HCT116 (cell line): ENCODE measurements at places on chromosomes 6 and 20. TPM values are rescaled to one million over a fixed set of nuclear protein-coding genes. Genes with fewer than 3 reads are reported as not detected.

The TRIM31 gene
- not detected for total RNA-seq

- no peak overlapping the region for H3K4me3 ChIP-seq
- H3K27ac ChIP-seq, result no peak overlapping the region
- no peaks in the 10 kb centered on the region for H3K36me3 ChIP-seq
- DNase-seq, result no peak
Measured at GRCh38 chr6:110049696-110050439, 71.8 kb downstream of the GPR6 start.

DNA sequence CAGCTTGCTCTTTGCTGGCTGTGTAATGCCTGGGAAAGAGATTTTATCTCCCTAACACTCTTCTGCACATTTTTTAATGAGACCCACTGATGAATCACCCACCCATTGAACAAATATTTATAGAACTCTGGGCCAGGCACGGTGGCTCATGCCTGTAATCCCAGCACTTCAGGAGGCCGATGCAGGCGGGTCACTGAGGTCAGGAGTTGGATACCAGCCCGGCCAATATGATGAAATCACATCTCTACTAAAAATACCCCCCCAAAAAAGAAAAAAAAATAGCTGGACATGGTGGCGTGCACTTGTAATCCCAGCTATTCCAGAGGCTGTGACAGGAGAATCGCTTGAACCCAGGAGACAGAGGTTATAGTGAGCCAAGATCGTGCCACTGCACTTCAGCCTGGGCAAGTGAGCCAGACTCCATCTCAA is 82.1 kb upstream of the SIRPA start:
- H3K4me1 ChIP-seq, result peaks cover 72% of the 10 kb centered on the region
- H3K27ac ChIP-seq, result no peak overlapping the region
- no peak overlapping the region for H3K4me3 ChIP-seq
- no peak for DNase-seq

The MLIP gene
- 0.59 TPM for total RNA-seq

DNA sequence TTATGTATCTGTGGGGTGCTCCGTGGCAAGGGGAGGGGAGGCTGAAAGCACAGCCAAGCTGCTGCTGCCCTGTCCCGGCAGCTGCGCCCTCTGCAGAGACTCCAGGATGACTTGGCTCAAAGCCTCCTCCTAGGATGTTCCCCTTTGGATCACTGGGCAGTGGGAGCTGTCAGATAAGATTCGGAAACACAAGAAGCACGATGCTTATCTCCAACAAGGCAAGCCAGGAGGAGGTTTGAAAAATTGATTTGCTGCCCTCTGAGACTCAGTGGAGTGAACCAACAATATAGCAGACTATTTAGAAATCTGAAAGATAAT is 776.4 kb downstream of the C6orf118 start:
- DNase-seq, result no peak
- no peak overlapping the region for H3K4me3 ChIP-seq
- H3K4me1 ChIP-seq, result no peaks in the 10 kb centered on the region
- H3K27me3 ChIP-seq, result no peaks in the 10 kb centered on the region
- no peaks in the 10 kb centered on the region for H3K36me3 ChIP-seq

DNA sequence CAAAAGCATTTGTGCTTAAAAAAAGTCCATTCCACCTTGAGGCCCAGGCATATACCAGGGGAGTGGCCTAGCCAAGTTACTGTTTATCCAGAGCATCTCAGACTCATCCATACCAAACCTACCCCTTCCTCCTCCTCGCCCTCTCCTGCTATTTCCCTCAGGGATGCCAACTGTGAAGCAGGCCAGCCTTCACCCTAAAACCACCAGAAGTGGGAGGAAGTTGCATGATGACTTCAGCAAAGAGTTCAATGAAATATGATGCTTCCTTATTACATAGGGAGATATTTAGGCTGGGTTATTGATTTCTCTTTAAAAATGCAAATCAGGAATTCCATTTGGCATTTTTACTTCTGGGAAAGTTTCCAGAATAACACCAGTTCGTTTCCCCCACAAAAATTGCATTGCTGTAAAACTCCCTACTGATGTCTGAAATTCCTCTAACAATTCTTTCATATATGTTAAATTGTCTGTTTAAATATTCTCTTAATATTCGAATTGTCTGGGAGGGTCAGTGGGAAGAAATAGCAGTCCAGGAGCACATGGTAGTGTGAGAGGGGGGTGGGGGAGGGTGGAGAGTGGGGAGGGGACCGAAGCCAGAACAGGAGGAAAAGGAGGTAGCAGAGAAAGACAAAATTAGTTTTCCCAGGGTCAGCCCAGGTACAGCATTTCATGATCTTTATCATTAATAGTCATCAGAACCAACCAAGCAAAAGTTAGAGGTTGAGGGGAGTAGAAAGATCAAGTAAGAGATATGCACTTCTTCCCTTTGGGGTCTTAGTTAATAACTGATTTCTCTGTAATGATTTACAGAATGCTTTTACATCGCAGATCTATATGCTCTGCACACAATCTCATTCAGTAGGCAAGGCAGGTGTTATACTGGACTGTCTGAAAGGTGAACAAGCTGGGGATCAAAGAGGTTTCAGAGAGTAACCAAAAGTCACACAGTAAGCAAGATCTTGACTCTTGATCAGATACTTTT is 1.7 kb upstream of the TCP11 start:
- no peaks in the 10 kb centered on the region for H3K4me1 ChIP-seq
- H3K36me3 ChIP-seq, result no peaks in the 10 kb centered on the region
- H3K27me3 ChIP-seq, result no peaks in the 10 kb centered on the region
- no peak for DNase-seq

DNA sequence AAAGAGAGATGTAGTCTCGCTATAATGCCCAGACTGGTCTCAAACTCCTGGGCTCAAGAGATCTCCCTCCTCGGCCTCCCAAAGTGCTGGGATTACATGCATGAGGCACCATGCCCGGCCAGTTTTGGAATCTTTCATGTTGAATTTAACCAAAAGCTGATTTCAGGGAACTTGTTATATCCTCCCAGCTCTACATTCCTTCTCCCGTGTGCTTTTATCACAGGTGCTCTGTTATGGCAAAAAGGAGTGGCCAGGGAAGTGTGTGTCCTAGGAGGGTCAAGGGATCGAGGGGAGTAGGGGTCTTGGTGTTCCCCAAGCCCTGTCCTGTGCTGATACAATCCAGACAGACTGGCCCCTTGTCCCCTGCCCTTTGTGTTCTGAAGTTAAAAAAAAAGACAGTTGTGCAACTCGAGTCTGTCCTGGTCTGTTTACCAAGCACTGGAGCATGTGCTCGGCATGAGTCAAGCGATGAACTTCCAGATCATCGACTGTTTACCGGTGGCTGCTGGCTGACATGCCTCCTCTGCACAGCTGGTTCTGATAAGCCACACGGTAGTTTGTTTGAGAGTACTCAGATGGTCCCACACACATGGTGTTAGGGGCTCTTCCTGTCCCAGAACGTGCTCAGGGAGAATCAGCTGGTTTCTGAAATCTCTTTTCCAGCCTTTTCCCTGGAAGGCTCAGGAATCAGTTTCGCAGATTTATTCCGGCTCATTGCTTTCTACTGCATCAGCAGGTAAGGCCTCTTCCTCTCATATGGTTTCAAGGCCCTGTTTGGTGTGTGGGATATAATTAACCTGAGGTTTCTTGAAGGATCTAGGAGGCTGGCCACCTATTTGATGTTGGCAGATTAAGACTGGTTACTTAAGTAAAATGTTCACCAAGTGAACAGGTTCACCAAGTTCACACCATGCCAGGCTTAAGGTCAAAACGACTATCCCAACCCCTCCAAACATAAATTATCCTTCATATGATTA is 52.6 kb upstream of the NAA20 start:
- no peak overlapping the region for H3K27ac ChIP-seq
- H3K27me3 ChIP-seq, result no peaks in the 10 kb centered on the region
- no peak for DNase-seq
- no peak overlapping the region for H3K4me3 ChIP-seq

The CTAGE9 gene
- total RNA-seq, result not detected

The MYL9 gene
- 49.3 TPM for total RNA-seq

The SALL4 gene
- total RNA-seq, result 1.9 TPM

The CLPSL1 gene
- not detected for total RNA-seq

- no peaks in the 10 kb centered on the region for H3K36me3 ChIP-seq
- H3K27ac ChIP-seq, result no peak overlapping the region
Measured at GRCh38 chr6:137332637-137333280, 113.6 kb upstream of the IFNGR1 start.

GRCh38 chr6:45741437-45742171 is 274.1 kb downstream of the CLIC5 start:
- H3K27ac ChIP-seq, result no peak overlapping the region
- no peaks in the 10 kb centered on the region for H3K36me3 ChIP-seq
- no peak overlapping the region for H3K4me3 ChIP-seq
- H3K27me3 ChIP-seq, result no peaks in the 10 kb centered on the region
- H3K4me1 ChIP-seq, result no peaks in the 10 kb centered on the region
- DNase-seq, result no peak

The NKX2-2 gene
- total RNA-seq, result not detected

DNA sequence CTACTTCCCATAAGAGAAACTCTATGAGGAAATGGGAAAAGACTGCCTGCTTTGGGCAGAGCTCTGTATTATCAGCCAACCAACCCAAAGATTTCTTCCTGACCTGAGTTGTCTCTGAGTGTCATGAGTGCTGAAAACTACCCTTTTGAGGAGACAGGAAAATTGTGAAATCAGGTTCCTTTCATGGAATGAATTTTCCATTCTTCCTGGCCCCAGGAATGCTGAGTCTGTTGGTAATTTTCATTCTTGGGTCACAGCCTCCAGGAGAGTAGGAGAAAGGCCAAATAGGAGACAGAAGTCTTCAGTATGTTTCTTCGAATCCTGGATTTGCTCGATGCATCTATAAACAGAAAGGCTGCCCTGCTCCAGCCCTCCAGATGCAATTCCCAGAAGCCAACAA is 53.6 kb downstream of the SCML4 start:
- H3K27ac ChIP-seq, result no peak overlapping the region
- no peak for DNase-seq
- no peaks in the 10 kb centered on the region for H3K27me3 ChIP-seq
- no peaks in the 10 kb centered on the region for H3K4me1 ChIP-seq
- H3K36me3 ChIP-seq, result no peaks in the 10 kb centered on the region
- no peak overlapping the region for H3K4me3 ChIP-seq

GRCh38 chr20:35360033-35360432 is 51.7 kb downstream of the UQCC1 start:
- no peak overlapping the region for H3K4me3 ChIP-seq
- H3K27me3 ChIP-seq, result no peaks in the 10 kb centered on the region
- no peak for DNase-seq
- no peak overlapping the region for H3K27ac ChIP-seq

The ELOVL5 gene
- total RNA-seq, result 85.3 TPM

DNA sequence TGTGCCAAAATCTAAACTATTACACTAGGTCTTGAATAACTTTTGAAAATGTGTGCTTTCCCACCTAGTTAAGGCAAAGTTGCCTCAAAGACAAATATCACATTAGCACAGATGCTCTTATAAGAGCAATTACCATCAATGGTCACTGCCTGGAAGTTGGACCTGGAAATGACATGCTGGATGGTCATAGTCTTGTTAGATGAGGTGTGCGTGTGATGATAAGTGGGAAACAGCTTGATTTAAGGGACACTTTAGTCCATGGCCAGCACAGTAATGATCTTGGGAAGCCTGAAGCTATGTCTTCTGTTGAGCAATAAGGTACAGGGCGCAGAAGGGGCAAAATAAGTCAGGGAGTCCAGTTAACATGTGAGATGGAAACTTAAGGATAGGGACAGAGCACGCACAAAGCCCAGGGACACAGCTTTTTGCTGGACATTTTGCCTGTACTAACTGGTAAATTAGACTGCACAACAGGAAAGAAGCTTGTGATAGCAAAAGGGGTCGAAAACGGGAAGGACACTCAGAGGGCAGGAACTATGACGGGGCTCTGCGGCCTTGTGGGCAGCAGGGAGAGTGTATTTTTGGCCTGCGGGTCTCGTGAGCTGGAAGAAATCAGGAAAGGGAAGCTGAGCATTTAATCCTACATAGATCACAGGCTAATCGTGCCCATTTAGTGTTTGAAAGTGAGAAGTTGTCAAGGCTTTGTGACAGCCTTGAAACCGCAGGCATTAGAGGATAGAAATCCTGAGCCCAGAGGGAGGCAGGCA is 66.7 kb upstream of the BMP2 start:
- H3K4me1 ChIP-seq, result no peaks in the 10 kb centered on the region
- H3K4me3 ChIP-seq, result no peak overlapping the region
- H3K27ac ChIP-seq, result no peak overlapping the region
- DNase-seq, result no peak
- no peaks in the 10 kb centered on the region for H3K36me3 ChIP-seq
- no peaks in the 10 kb centered on the region for H3K27me3 ChIP-seq

The LPA gene
- not detected for total RNA-seq

DNA sequence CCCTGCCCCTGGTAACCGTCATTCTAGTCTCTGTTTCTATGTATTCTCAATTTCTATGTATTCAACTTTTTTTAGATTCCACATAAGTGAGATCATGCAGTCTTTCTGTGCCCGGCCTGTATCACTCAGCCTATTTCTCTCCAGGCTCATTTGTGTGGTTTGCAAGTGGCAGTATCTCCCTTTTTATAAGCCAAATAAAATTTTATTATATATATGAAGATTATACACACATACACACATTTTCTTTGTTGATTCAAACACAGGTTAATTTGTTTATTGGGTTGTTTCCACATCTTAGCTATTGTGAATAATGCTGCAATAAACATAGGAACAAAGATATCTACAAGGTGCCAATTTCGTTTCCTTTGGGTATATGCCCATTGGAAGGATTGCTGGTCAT is 571.7 kb downstream of the DHX35 start:
- H3K36me3 ChIP-seq, result no peaks in the 10 kb centered on the region
- no peak for DNase-seq
- H3K27me3 ChIP-seq, result no peaks in the 10 kb centered on the region
- no peak overlapping the region for H3K4me3 ChIP-seq

The SAMD3 gene
- 7.5 TPM for total RNA-seq

DNA sequence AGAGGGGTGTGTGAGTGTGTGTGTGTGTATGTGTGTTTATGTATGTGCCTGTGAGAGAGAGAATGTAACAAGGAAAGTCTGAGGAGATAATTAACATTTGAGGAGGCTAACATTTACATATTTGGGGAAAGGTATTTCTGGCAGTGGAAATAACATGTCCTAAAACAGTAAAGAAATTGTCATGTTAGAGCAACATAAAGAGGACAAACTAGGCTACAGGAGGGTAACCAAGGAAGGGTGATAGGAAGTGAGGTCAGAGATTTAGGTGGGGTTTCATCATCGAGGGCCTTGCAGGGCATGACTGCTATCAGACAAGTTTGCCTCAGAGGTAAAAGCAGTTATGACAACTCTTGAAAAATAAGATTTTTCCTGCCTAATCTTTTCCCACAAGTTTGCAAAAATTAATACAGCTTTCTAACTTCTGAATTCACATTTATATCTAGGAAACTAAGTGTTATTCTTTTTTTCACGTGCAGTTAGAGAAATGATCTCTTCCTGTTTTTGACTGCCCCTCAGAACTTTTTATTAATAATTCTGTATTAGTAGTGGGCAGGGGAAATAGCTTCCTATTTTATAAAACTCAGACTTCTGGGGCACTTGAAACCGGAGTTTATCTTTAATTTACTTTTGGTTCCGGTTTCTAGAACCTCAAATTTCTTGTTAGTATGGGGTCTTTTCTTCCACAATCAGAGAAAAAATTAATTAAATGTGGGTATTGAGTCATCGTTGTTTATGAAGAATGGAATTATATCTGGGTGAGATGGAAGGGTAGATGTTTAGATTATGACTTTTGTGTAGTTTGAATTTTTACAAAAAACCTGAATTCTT is 30.5 kb upstream of the RHAG start:
- DNase-seq, result no peak
- no peaks in the 10 kb centered on the region for H3K27me3 ChIP-seq
- H3K27ac ChIP-seq, result no peak overlapping the region
- H3K4me3 ChIP-seq, result no peak overlapping the region

- no peaks in the 10 kb centered on the region for H3K4me1 ChIP-seq
- no peak for DNase-seq
- no peaks in the 10 kb centered on the region for H3K36me3 ChIP-seq
- H3K27me3 ChIP-seq, result no peaks in the 10 kb centered on the region
Measured at GRCh38 chr6:97110149-97110548, 172.9 kb downstream of the MMS22L start.
